ENCODE measurements at places on chromosomes 11 and 22.

DNA sequence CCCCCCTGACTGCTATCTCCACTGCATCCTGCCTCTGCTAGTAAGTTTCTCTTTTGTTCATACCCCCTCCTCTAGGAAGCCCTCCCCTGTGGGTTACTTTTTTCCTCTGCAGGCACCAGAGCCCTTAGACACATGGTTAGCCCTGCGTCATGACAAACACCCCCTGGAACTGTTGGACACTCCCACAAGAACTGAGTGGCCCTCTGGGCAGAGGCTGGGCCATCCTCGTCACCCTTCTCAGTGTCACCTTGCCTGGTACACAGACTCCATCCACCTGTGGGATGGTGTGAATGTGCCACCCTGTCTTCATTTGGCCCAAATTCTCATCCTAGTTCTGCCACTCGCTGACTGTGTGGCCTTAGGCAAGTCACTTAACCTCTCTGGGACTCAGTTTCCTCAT is 4.1 kb upstream of the RAB3IL1 start:
- no peak for DNase-seq

- no peak for DNase-seq
Measured at GRCh38 chr11:116285026-116285425, 487.8 kb downstream of the BUD13 start.

GRCh38 chr11:1435820-1436467 is 46.2 kb downstream of the BRSK2 start:
- no peak for DNase-seq

- no peak for DNase-seq
Measured at GRCh38 chr22:36865346-36865745, 4.5 kb downstream of the NCF4 start.

DNA sequence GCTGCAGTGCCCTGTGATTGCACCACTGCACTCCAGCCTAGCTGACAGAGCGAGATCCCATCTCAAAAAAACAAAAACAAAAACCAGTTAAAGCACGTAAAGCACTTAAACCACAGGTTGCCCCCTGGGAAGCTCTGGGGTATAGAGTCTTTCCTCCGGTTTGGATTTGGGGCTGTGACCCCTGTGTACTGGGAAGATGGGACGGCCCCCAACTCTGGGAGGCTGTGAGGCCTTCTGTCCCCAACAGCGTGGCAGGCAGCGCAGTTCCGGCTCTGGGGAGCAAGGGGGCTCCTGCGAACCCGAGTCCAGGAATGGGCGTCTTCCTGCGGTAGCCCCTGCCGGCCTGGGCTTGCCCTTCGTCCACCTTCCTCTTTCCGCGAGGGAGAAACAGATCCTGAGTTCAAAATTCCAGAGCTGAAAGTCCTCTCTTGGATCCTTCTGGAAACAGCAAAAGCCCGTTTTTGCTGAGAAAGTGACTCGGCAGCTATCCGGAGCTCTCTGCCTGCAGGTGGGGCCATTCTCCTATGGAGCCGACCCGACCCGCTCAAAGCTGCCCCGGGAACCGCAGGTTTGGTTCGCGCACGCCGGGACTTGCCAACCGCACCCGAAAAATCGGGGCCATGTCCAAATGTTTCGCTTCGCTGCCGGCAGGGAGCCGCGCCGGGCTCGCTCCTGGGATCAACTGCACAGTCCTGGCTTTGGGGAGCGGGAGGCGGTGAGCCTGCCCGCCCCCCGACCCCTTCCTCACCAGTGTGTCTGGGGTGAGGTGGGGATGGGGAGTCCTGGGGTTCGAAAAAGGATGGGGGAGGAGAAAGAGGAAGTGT is 36.3 kb upstream of the POLA2 start:
- peak; percentile 86 for DNase-seq

DNA sequence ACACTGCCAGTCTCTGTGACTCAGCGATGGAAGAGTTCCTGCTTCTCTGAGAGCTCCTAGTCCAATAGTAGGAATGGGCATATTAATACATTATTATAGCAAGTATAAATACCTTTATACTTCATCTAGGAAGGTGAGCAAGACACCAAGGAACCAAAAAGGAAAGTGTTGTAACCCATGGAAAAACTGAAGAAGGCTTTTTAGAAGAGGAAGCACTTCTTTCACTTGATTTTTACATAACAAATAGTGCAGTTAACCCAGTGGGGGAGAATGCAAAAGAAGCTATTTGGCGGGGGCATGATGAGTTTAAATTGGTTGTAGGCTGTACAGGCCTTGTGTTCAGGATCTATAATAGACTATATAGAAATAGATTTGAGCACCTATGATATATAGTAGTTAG is 31.2 kb upstream of the C11orf87 start:
- peak; percentile 19 for DNase-seq

DNA sequence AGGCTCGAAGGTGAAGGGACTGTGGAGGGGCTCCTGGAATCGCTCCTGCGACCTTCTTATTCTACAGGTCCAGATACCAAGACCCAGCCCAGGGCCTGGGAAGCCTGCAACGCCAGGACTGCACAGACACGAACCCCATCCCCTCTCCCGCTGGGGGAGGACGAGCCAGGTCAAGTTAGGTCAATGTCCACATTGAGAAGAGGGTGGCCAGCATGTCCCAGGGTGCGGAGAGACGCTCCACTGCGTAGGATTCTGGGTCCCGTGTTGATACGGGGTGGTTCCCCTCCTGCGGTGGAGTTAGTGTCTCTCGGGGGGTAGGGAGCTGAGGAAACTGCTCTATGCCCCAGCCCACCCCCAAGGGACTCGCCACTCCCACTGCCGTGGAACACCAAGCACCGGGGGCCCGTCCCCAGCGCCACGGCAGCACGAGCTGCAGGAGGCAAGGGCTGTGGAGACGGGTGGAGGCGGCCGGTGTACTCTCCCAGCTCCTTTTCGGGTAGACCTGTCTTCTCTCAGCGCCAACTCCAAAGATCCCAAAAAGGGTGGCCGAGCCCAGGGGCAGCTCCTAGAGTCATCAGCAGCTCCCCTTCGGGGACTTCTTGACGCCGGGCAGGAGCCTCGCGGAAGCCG is 1.6 kb downstream of the GSC2 start:
- no peak for DNase-seq

DNA sequence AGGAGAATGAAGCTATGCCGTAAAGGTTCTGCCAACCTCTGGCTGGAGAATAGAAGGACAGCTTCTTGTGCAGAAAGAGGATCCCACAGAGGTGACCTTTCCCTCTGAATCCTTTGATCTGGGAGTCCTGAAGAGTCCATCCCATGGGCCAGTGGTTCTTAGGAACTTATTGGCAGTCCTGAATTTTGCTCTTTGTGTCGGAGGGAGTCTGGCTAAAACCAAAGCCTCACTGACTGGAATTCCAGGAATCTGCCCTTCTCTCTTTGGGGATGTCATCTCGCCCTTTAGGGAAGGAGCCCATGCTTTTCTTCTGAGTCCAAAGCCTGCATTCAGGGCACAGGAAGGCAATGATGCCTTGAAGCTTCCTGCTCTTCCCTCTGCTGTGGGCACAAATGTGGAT is 45.5 kb downstream of the PKNOX2 start:
- no peak for DNase-seq

GRCh38 chr11:2653930-2654739 is 45.7 kb downstream of the KCNQ1OT1 start:
- no peak for DNase-seq

GRCh38 chr22:45298934-45299505 is 10.7 kb upstream of the FAM118A start:
- DNase-seq: no peak

DNA sequence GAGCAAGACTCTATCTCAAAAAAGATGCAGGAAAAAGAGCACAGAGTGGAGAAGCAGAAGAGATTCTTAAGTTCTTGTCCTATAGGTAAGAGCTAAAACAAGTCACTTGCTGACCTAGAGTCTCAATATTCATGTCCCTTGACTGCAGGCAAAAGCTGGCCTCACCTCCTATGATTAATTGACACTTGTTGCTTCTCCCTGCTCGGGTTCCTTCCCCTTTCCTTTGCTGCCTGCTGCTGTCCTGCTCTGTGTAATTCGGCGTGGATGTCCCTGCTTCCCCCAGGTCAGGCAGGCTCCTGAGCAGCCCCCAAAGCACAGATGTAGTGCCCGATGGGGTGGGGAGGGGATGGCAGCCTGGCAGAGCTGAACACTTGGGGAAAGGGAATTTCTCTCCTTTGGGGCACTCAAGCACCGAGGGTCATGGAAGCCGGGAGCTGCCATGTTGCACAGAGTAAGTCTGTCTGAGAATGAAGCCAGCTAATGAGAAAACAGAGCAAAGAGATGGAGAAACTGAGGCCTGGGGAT is 60.8 kb upstream of the NUP50 start:
- DNase-seq: no peak

All from AG20443 (cell line).